ENCODE measurements at places on chromosomes 16 and 17.
A peak's percentile ranks its signal among the peaks of the same experiment; 100 is the strongest.

DNA sequence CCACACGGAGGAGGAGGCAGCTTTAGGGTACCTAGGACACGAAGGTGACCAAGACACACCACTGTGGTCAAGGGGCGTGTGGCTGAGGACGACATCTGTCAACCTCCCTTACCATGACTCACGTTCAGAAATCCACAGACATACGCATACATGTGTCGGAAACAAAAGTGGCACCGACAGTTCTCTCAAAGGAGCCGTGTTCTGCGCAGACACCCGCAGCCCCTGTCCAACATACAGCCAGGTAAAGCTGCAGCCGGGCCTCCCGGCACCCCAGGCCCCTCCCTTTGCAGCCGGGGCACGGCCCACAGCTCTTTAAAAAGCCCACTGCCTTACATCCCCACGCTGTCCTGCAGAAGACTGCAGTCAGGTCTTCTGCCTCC is 40.5 kb upstream of the KLHDC4 start:
- DNase-seq, result no peak

DNA sequence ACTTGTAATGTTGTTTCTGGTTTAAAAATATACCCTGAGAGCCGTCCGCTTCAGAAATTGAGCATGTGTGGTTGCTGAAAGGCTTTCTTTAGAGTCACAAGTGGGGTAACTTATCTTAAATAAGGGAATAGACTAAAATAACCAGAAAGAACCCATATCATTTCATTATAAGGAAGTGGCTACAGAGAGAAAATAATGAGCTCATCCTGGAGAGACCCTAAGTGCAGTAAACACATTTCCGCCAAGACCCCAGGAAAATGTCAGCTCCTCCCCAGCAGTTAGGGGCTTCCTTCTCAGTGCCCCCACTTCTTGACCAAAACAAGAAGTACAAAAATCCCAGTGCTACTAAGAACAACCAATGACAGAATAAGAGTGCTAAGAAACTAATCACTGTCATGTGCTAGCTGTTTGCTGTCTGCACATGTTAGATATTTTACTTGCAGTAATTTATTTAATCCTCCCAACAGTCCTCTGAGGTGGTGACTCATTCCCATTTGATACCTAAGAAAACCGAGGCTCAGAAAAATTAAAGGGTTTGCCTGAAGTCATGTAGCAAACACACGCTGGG is 83.5 kb downstream of the CDYL2 start:
- peak; percentile 12 for DNase-seq

- DNase-seq, result no peak
Measured at GRCh38 chr16:28859326-28859725, 4.3 kb upstream of the SH2B1 start.

GRCh38 chr17:77882481-77883212 is 75.9 kb upstream of the TNRC6C start:
- DNase-seq, result no peak

DNA sequence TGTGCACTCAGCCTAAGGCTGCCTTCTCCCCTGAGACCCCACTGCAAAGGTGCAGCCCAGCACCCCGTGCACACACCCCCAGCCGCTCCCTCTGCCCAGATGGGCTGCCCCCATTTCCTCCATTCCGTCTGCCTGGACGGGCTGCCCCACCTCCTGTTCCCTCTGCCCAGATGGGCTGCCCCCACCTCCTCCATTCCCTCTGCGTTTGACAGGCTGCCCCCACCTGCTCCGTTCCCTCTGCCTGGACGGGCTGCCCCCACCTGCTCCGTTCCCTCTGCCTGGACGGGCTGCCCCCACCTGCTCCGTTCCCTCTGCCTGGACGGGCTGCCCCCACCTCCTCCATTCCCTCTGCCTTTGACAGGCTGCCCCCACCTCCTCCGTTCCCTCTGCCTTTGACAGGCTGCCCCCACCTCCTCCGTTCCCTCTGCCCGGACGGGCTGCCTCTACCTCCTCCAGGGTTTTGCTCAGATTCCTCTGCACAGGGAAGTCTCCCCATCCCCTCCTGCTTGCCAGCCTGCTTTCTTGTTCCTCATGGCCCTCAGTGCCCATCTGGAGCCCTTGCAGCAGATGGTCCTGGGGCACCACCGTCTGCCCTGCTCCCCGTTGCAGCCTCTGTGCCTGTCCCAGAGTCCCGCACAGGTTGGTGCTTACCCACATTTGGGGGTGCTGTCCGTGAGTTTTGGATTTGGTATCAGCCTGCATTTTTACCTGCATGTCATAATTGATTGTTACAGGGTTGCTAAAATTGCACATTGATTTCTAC is 23.4 kb upstream of the IL17C start:
- no peak for DNase-seq

- no peak for DNase-seq
Measured at GRCh38 chr17:73099511-73099910, 7.0 kb upstream of the SLC39A11 start.

DNA sequence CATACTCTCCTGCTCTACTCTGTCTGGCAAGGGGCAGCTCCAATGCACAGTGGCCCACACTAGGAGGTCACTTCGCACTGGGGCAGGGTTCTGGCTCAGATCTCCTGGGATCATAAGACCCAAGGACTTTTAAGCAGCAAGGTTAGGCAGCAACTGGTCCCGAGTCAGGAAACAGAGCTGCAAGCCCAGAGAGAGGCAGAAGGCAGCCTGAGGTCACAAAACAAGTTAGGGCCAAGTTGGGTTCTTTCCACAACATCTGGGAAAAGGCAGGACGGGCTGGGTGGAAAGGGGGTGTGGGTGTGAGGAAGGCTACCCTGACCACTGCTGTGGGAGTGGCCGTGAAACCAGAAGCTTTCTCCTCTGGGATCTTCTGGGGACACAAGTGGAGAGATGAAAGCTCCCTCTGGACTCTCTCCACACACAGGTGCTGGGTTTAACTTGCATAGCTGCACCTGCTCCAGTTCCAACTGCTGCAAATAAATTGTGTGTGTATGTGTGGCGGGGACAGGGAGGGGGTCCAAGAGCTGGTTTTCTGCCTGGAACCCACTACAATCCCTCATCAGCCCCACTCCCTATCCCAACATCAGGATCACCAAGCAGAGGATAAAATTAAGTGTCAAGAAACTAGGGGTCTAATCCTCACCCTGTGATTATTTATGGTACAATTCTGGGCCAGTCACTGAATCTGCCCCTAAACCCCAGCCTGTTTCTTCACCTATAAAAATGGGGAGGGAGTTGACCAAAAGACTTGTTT is 8.0 kb upstream of the TSPOAP1 start:
- no peak for DNase-seq

- DNase-seq, result no peak
Measured at GRCh38 chr16:70767377-70768202, 33.4 kb downstream of the VAC14 start.

Data from fibroblast of skin of left quadriceps (primary cell).